ENCODE measurements at places on chromosomes 7 and 10.

- DNase-seq, result peak; percentile 13
These were observed 37.3 kb upstream of the PRSS1 start for GRCh38 chr7:142711746-142712616.

GRCh38 chr10:27834476-27834875 lies 88.9 kb upstream of the MKX start:
- no peak for DNase-seq

DNA sequence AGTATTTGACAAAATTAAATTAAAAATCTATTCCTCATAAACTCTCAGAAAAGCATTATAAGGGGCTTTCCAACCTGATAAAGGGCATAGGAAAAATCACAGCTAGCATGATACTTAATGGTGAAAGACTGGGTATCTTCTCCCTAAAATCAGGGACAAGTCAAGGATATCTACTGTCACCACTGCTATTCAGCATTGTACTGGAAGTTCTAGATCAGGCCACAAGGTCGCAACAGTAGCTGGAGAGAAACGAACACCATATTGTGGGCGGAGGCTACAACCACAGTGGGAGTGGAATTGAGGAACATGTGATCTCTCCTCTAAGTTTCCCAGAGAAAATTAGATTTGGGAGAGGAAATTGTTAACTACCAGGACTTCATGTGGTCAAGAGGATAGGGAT lies 70.0 kb upstream of the NAMPT start:
- no peak for DNase-seq

DNA sequence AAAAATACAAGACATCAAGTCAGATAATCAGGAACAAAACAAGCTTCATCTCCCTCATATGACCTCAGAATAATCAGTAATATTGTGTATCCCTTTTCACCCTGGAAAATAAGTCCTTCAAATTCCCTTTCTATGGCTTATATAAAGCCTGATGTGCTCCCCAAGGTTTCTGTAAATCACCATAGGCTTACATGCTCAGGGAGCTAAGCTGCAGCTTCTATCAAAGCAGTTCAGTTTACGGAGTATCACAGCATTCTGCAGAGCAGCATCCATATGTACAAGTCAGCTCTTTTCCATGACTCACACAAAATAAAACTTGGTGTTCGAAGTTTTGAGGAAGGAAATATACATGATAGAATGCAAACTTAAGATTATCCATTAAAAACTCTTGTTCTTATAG lies 225.6 kb downstream of the LRRTM3 start:
- no peak for DNase-seq

GRCh38 chr10:34156781-34157425 lies 658.2 kb downstream of the PARD3 start:
- DNase-seq, result no peak

DNA sequence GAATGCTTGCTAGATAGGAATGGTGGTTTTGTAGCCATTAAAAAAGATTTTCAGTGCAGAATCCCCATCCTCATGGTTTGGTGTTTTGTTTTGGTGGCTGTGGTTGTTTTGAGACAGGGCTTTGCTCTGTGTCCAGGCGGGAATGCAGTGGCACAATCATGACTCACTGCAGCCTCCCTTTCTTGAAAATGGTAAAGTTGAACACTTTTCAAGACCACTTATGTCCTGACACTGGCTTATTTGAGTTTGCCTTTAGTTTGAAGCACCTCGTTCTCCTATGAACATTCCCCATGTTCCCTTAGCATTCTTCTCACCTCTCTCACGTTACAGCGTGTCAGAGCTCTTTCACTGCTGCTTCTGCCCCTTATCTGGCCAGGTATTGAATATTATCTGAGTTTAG lies 140.1 kb downstream of the LRRC4 start:
- DNase-seq, result no peak

- DNase-seq, result no peak
These were observed 3.7 kb upstream of the ANKRD1 start for GRCh38 chr10:90924552-90924951.

- no peak for DNase-seq
These were observed 122.4 kb upstream of the PPP2R2D start for GRCh38 chr10:131778385-131778784.

DNA sequence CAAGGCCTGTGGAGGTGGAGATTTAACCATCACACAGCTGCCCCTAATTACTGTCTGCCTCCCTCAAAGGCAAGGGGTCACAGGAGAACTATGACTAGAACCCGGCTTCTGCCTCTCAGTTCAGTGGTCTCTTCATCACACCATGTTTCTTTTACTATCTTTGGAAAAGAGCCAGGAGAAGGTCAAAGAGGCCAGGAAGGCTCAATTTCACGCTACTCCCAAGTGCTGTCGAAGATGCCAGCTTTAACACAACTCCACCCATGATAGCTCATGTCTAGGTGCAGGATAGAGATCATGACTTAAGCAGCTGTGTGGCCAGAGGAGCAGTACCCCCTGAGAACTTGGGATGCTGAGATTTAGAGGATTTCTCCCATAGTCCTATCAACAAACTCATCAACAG lies 60.5 kb upstream of the OPALIN start:
- DNase-seq, result no peak

DNA sequence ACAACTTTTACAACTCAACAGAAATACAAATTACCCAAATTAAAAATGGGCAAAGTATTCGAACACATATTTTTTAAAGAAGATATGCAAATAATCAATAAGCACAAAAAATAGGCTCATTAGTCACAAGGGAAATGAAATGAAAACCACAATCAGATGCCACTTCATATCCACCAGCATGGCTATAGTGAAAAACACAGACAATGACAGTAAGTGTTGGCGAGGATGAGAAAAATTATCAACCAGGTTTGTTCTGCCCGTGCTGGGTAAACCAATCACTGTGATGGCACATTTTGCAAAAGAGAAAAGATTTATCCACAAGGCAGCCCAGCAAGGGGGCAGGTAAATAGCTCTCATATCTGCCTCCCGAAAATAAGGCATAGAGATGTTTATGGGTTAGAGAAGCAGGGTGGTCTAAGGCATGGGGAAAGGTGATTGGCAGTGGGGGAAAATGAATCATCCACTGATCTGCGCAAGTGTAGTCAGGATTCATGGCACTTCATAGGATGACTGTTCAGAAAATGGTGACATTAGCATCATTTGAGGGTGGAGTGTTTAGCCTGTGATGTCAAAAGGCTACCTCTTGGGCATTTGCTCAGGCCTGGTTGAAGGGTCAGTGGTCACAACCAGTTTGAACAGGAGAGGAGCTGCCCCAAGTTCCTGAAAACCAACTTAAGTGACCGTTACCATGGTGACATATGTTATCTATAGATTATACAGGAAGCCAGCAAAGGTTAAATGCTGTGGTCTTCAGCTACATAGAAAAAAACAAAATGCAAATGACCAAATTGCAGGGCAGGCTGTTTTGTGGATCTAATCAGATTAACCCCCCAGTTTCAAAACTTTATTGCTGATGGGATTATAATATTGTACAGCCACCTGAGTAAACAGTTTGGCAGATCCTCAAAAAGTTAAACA lies 8.0 kb upstream of the CFAP70 start:
- no peak for DNase-seq

DNA sequence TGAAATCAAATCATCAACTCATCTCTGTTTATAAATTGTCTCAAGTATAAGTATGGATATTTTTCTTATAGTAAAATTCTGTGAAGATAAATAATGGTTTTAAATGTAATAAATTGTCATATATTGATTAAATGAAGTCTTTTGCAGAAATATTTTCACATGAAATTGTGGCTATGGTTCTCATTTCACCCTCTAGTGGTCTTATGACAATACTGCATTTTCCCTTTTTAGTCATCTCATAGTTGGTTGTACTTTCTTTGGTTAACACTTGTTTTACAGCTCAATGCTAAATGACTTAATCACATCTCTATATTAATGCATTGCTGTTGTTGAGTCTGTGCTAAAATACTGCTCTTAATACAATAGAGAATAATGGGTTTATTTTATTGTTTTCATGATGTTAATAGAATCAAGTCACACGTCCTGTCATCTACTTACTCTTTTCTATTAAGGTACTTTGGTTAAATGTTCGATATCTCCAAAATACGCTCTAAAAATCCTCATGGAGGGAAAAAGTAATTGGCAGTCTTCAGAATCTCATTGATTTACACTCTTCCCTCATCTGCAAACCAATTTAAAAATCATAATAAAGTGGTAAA lies 38.0 kb upstream of the CACNA2D1 start:
- no peak for DNase-seq

- DNase-seq, result no peak
These were observed 123.7 kb upstream of the KCTD7 start for GRCh38 chr7:66505009-66505408.

DNA sequence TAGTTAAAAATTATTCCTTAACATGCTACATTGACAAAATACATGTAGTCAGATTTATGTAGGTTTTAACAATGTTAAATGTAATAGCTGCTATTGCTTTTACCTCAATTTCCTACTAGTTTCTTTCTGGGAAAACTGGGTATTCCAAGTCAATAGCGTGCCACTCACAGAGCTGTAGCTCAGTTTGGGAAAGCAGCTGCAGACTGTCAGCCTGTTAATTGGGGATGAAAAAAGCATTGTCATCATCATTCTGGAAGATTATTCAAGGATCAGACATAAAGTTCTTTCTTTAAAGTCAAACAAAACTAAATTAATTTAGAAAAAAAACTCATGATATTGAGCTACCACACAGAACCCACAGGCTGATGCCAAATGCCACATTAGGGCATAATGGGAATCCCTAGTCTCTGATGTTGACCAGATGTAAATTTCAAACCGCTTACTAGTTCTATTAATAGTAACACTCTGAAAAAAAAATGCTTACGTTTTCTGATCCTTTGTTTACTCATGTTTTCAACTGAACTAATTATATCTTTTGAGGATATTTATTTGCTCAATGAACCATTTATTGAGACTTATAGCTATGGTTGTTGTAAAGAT lies 19.6 kb upstream of the AGMO start:
- no peak for DNase-seq

GRCh38 chr10:85847085-85847484 lies 519.5 kb downstream of the GRID1 start:
- DNase-seq, result no peak

DNA sequence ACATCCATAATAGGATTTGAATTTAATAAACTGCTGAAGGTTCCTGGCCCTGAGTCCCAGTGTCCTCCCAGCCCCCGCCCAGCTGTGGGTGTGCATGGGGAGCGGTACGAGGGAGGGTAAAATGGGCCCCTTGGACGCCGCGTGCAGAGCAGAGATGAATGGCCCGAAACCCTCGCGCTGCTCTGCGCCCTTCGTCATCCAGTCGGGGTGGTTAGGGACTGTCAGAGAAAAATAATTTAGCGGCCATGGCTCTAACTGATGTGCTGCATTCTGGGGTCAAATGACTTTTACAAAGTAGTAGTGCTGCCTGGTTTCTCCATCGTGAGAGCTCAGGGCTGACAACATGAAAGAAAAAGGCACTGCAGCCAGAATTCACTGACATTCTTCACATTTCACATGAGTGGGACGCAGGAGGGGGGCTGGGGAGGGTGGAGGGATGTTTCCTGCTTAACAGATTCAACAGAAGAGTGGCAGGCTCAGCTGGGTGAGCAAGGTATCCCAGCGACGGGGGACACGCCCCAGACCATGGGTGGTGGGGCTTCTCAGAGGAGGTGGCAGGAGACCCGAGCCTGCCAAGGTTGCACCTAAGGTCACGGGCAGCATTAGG lies 304.5 kb downstream of the WDR37 start:
- no peak for DNase-seq

- no peak for DNase-seq
These were observed 839.0 kb downstream of the LRMDA start for GRCh38 chr10:76270464-76270863.

DNA sequence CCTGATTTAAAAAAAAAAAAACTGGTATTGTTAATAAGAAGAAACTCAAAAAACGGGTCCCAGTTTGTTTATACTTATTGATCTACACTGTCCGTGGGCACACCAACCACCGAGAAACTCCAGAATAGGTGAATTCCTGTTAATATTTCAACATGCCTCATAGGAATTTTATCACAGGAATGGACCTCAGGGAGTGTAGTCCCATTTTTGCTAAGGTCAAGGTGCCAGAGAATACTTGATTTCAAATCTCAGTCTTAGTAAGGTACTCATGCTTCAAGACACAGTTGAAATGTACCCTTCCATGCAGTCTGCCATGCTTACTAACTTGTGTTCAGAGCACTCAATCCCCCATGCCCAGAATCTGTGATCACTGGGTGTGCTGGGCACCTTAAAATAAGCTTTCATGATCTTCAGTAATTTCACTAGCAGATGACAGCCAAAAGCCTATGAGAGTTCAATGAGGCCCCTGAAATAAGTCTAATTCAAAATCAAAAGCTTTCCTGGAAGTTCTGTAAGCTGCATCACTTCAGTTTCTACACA lies 385.7 kb downstream of the TNS3 start:
- no peak for DNase-seq

DNA sequence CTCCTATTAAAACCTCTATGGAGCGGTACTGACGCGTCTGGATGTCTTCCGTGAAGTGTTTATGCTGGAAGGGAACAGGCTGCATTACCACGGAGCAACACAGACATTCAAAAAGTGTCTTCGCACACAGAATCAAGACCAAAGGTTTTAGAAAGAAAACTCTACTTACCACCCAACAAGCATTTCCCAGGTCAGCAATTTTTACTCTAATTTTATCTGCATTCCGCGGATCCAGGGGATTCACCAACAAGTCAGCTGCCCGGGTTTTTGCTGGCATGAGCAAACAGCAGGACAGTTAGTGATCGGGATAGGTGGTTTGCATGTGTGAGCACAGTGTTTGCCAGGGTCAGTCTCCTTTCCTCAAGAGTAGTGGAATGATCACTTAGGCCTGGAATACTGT lies 118.8 kb downstream of the KMT2E start:
- no peak for DNase-seq

- peak; percentile 23 for DNase-seq
These were observed 103.0 kb downstream of the MYOF start for GRCh38 chr10:93378997-93379730.

- no peak for DNase-seq
These were observed 482.0 kb upstream of the PCDH15 start for GRCh38 chr10:55283031-55283430.

DNA sequence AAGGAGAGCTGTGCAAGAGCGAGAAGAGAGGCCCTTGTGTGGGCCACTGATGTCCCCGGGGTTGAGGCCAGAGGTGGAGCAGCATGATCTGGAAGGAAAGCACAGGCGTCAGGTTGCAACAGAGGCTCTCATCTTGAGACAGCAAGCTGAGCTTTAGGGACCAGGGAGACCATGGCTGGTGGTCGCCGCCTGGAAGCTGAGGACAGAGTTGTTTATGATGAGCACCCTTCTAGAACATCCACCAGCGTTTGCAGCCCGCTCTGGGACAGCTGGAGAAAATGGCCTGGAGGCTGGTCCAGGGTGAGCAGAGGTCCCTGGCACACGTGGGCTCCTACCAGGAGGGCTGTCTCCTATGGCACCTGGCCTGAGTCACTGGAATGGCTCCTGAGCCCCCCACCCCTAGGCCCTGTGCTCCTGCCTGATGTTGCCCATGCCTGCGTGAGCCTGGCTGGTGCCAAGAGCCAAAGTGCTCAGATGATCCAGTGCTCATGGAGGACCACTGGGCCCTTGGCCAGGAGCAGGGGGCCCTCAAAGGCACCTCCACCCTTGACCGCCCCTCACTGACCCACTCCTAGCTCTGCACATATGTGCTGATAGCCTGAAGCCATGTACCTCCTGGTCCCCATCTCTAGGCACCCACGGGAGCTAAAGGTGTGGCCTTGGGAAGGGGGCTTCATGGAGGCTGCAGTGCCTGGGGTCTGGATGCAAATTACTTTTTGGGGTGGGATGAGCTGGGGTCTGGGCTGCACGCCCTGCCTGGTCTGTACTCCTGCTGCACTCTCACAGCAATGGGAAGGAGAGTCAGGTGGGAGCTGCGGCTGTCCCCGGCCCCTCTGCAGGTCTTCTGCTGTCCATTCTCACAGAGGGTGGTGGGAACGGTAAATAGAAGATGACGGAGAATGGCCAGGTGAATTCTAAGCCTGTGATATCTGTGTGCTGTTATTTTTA lies 40.1 kb upstream of the RET start:
- DNase-seq, result no peak
